ENCODE measurements at places on chromosomes 4 and X.
A peak's percentile ranks its signal among the peaks of the same experiment; 100 is the strongest.

DNA sequence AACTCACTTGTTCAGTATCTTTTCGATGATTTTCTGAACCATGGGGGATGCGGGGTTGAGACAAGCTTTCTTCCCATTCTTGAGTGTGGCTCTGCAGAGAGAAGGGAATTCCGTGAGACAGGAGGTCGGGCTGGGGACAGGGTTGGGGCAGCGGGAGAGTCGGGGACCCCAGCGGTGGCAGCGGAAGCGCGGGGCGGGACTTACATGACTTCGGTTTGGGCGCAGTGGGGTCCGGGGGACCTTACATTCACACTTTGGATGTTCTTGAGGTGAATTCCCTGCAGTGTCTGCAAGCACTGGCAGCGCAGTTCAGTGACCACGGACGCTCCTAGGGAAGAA, 434 bp downstream of the CXCL3 start:
- no peak for DNase-seq

DNA sequence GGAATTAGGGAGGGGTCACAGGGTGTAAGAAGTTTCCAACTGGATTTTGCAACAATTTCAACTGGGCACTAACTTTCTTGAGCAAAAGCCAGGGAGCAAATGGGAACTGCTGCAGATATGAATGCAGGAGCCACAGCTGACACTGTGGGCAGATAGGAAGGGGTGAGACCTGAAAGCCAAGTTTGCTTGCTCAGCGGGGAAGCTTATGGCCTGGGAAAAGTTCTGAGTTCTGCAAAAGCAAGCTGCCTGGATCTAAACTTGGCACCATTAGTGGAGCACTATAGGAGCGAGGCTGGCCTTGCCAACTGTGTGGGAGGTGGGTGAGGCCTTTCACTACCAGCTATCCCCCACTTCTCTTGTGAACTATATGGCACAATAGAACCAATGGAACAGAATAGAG, 11.1 kb downstream of the CYSLTR1 start:
- DNase-seq = no peak

DNA sequence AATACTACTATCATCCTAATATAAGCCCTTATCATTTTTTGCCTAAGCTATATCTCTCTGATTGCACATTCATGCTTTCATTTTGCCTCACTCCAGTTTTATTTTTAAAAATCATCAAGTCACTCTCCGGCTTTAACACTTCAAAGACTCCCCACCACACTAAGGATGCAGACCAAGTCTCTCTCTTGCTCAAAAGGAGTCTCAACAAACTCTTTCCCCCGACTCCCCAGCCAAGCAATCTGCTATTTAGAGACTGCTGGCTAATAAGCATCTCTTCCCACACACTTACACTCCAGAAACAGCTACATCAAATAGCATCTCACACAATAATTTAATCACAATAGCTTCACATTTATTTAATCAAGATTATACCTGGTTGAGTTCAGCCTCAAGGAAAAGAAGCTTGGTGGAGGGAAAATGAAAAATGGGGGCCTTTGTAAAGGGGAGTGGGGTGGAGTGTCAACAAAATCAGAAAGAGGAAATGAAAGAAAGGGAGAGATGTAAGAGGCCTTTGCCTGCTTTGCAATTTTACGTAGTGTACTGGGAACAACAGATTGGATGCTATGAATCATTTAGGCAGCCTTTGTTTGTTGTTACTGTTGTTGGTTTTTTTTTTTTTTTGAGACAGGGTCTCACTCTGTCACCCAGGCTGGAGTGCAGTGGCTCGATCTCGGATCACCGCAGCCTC, 104.1 kb upstream of the MCF2 start:
- no peak for DNase-seq

DNA sequence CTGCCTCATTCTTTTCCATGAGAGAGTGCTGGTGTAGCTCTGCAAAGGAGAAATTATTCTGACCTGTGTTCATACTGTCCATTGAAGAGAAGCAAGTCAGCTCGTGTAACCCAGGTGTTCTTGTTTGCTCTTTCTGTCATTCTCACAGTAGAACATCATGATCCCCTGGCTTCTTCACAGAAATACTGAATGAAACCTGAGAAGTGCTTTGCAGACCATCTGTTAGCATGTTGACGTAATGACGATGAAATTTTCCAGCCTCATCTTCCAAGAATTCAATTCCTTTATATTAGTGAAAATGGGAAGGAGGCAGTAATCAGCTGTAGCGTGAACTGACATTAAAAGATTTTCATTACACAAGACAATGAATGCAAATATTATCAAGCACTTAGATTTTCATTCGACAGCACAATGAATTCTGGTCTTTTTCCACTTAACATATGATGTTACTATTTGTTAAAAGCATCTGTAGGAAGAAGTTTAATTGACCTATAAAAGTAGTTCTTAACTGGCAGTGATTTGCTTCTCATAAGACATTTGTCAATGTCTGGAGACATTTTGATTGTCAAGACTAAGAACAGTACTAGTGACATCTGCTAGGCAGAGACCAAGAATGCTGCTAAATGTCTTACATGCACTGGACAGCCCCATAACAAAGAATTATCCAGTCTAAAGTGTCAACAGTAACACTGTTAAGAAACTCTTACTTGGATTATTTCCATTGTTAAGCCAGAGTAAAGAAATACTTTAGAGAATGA, 246.3 kb downstream of the BANK1 start:
- peak; percentile 41 for DNase-seq

GRCh38 chr4:189121336-189121735, 819.3 kb upstream of the FRG1 start:
- no peak for DNase-seq

GRCh38 chrX:40245488-40246071, 147.8 kb upstream of the BCOR start:
- peak; percentile 5 for DNase-seq

DNA sequence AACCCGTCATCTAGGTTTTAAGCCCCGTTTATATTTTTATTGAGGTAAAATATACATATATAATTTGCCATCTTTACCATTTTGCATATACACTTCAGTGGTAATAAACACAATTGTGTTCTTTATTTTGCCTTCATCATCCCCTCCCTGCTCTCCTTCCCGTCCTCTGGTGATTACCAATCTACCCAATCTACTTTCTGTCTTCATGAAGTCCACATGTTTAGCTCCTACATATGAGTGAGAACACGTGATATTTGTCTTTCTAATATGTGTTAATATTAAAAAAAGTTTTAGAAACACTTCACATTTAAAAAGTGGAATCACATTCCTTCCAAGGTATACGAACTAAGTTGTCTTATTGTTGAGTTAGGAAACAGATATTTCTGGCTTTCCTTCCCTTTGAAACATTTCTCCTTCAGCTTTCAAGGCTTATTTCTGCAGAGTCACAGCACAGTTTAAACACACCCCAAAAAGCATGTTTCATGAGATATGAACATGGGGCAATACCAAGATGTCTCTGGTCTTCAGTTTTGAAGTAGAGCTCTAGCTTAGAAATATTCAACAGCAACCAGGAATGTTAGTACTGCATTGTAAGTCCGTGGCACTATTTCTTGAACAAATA, 35.9 kb downstream of the GYPA start:
- DNase-seq = no peak

DNA sequence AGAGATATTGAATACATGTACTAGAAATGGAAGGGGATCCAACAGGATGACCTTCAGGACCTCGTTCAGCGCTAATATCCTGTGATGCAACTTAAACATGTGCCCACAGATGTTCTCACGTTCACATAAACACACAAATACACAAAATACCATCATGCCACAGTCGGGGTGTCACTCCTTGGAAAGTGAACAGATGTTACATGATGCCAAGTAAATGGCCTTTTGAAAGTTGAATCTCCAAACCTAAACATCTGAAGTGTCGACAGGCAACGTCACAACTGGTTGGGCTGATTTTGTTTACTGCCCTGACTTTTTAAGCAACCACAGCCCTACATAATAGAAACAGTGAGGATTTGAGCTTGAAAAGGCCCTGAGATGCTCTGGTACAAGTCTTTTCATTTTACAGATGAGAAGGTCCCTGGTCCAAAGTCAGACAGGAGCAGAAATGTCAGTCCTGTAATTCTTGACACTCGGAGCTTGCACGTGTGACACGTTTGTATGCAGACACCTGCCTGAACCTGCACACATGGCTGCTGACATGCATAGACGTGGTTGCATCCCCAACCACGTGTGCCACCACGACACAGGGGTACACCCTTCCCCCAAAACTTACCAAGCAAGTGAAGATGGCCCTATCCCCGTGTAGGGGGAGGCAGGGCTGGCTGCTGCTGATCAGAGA, 23.5 kb upstream of the BCORL1 start:
- no peak for DNase-seq

DNA sequence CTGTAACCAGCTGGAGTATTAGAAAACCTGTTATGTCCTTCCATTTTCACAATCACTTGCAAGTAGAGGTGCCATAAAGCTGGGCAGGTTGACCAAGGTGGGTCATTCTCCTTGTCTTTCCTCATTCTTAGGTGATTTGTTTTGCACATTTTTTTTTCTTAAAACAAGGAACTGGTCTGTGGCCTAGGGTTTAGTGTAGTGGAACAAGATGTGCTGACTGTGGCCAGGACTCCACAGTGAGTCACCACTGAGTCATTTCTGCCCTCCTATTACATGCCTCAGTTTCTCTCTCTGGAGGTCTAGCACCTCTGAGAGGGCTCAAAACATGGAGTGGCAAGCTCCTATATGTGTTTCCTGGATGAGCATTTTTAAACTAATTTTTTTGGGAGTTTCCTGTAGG, 355.9 kb downstream of the GPM6A start:
- DNase-seq = no peak

DNA sequence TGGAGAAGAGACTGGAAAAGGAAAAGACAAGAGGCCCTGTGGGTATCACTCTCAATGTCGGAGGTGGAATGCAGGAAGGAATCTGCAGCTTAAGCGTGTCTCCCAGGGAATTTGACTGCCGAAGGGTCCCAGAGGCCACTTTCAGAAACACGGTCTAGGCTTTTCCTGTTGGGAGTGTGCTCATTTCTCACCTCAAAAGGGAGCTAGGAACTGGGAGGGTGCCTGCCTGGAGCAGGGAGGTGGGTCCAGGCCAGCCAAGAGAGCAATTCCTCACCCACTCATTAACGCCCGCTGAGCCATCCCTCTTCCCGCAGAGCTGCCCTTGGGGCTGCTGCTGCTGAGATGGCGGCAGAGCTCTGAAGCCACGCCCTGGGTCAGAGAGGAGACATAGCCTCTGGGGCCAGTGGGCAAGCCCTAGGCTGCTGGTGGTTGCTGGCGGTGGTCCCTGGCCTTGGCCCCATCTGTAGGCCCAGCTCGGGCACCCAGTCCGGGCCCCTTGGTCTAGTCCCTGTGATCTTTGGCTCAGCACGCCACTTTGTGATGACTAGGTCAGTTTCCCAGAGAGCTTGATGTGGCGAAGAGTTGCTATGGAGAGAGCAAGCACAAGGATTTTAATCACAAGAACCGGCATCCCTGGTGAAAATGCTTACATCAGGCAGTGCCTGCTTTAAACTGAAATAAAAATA, 4.1 kb downstream of the ZNF185 start:
- DNase-seq = no peak

GRCh38 chr4:54614149-54614548, 43.6 kb upstream of the KIT start:
- DNase-seq = no peak

- no peak for DNase-seq
These were observed 108.9 kb downstream of the AFAP1 start for GRCh38 chr4:7830747-7831146.

DNA sequence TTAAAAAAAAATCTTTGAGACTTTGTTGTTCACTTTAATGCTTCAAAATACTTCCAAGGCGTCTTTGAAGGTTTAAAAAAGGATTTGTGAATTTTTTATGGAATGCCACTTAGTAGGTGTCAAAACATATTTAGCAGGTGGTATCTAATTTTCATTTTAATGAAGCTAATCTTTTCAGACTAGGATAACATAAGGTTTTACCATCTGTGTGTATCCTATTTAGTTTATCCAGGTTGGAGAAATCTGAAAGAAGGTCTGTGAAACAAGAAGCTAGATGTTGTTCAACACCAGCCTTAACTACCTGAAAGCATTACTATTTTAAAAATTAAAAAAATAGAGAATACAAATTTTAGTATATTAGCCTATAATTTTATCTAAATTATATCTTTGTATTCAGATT, 193.4 kb downstream of the GRID2 start:
- DNase-seq = no peak

DNA sequence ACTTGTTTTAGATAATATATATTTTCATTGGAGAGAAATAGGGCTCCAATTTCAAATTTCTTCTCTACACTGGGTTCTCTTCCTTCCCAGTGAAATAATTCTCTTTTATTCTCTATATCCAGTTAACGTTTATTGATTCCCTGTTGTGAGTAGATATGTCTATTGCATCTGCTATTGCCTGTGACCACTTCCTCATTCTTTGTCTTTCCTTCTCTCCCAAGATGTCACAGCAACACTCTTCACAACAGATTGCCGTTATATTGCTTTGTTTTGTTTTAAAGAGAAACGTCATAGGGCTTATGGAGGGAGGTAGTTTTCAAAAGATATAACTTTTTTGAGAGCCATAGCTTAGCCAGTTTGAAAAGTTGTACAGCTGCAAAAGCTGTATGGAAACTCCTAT, 343.8 kb downstream of the ARHGAP24 start:
- no peak for DNase-seq

DNA sequence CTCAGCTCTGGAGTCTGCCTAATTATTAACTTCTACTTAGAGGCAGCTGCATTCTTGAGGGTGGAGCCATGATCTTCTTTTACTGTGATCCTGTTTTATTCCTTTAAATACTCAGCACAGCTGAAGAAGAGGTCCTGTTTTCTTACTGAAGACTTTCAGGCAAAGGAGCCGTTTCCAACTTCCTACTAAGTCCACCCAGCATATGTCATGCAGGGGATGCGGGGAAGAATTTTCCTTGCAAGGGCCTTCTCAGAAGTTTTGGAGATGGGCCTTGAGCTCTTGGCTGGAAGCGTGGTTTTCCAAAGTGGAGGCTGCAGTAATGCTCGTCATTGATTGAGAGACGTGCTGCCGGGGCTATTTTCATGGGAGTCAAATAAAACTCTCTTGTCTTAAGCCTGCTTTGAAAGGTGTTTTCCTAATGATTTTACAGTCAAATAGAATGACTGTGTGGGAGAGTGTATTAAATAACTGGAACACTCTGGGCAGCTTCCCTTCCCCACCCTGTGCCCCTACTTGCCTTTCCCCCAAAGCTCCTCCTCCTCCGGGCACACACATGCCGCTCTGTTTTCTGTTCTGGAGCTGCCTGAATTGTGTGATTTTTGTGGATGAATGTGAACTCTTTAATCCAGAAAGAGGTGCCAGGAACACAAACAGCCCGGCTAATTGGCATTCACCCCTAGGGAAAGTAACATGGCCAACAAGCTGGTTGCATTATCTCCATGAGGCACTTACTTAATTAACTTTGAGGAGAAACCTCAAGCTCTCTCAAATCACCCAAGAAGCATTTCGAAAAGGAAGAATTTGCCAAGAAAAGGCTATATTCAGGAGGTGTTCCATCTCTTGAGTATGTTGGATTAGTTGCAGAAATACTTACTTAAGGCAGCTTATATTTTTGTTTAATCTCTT, 28.1 kb downstream of the FGF2 start:
- DNase-seq = peak; percentile 58

Measured in GM23248 (cell line).